Stimulated activated CD4-positive, alpha-beta T cell treated with anti-CD3 and anti-CD28 coated beads, Interleukin-15, amount 100 ng/mL, for 24 hours (primary cell): ENCODE measurements at places on chromosomes 11 and 22.

- no peak for DNase-seq
These were observed 49.2 kb downstream of the PAK1 start for GRCh38 chr11:77424644-77425043.

DNA sequence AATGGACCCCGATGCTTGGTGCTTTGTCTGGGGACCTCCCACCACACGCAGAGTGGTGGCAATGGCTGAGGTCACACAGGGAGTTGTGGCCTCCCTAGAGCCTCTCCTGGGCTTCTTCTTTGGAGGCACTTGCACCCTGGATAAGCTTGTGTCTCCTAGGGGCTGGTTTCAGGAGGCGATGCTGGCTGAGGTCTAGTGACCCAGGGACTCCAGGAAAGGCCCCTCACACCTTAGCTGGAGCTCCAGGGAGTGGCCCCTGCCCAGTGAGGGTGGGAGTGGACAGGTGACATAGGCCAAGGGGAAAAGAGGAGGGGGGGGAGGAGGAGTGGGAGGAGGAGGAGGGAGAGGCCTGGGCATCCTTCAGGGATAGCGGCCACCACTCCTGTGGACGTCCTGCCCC, 810 bp downstream of the IGLL1 start:
- DNase-seq, result no peak

DNA sequence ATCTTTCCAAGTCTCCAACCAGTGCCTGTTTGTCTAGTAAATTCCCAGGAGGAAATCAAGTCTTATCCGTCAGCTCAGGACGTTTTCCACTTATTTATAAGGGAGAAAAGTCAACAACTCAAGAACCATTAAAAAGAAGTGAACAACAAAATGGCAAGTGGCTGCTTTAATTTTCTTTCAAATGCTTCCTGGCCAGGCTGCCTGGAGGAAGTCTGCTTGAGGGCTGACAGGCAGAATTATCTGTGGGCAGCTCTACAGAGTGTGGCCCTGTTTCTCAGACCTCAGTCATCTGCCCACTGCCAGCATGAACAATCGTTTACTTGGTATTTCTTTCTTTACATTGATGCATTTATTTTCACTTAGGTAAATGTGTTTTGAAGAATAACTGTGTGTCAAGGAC, 281.9 kb upstream of the ISX start:
- no peak for DNase-seq

DNA sequence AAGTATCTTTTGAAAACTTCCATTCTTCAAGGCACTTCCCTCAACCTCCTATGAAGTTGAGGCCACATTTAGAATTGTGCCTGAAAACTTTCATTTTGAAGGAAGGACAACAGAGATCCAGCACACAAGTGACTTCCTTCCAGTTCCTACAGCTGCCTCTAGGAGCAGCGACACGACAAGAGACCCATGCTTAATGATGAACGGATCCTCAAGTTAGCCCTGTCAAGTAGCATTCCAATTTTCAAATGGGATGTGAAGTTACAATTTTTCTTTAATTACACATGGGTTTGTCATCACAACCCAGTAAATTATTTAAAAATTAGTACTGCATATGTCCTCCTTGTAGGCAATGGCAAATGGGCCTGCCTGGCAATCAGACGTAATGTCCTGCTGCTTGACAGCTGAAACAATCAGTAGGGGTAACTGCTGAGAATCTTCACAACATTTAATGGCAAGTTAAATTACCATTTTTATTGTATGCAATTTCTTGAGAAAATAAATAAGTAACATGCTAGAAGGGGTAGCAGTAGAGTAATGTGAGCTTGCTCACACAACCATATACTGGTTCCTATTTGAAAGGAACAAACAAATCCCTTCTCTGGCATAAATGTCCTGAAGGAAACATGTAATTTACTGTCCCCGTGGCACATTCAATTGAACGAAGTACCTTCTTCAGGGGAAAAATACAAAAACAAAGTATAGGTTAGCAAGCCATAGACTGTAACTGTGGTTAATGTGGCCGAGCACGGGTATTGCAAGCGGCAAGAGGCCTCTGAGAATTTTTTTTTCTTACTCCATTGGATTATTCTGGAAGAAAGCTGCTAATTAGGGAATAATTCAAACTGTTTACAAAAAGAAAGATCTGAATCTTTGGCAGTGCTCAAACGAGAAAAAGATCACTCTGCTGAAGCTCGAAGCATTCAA, 288.3 kb downstream of the CADM1 start:
- DNase-seq, result no peak

DNA sequence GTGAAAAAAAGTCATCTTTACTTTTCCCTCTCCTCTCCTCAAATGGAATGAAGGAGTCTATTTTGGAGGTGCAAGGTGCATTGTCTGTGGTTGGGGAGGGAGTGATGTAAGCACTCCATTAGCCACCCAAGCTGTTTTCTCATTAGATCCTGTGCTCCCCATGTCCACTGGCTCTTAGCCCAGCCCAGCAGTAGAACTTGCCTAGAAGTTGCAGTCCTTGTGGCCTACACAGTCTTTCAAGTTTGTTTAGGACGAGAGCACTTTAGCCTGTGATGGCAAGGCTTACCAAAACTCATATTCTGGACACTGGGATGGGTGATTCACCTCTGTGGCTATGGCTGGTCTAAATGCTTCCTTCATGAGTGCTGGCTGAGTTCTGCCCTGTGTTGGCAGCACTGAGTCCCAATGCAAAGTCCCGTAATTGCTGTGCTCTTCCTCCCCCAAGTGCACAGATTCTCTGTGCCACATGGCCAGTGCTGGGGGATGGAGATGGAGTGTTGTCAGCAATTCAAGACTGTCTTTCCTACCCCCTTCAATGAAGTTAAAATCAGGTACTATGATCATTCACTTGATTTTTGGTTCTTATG, 15.8 kb downstream of the SLC22A25 start:
- no peak for DNase-seq

GRCh38 chr11:12769834-12770345, 95.7 kb downstream of the TEAD1 start:
- no peak for DNase-seq

GRCh38 chr11:130381317-130381716, 47.1 kb downstream of the ADAMTS8 start:
- DNase-seq, result no peak

- DNase-seq, result no peak
These were observed 78.4 kb downstream of the MED15 start for GRCh38 chr22:20585639-20586402.

DNA sequence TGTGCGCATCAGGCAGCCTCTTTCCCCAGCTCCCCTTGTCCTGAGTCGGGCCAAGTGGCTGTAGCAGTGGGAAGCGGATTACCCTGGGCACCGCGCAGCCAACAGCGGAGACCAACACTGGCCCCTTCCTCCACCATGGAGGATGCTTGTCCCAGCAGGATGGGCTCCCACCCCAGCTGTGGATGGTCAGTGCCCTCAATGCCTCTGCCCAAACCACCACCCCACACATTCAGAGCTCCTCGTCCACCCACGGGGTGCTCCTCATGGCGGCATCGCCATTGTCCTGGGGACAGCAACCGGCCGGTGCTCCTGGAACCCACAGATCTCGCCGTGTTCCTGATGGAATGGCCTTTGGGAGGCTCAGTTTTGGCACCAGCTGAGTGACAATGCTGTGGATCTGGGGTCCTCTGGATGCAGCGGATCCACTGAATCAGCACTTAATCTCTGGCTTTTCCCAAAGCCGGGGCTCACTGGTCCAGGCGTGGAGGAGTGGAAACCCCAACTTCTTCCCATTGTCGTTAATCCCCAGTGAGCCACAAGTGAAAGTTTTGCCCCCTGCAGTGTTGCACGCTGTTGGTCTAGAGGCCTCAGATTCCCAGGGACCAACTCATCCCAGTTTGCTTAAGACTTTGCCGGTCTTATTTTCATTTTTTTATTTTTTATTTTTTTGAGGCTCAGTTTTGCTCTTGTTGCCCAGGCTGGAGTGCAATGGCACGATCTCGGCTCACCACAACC, 4.1 kb upstream of the B4GALNT4 start:
- DNase-seq, result no peak

DNA sequence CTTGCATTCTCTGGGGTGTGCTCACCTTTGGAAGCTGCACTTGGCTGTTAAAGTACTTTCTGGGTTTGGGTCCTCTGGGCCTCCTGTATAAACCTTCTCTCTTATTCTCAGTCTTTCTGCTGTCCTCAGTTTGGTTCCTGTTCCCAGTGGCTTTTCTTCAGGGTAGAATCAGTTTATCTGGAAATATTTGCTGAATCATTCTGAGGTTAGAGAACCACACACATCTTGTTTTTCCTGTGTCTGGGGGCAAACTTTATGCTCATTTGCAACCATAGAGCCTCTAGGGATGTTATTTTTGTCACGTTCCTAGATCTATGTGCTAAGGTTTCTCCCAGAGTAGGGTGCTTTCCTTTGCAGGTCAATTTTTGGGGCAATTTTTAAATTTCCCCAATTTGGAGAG, 224.3 kb upstream of the C11orf87 start:
- DNase-seq, result no peak

- DNase-seq, result no peak
These were observed 24.6 kb downstream of the PPM1F start for GRCh38 chr22:21928048-21928447.

GRCh38 chr11:116192509-116193210, 580.1 kb downstream of the BUD13 start:
- no peak for DNase-seq

GRCh38 chr22:41285441-41285819, 557 bp downstream of the RANGAP1 start:
- DNase-seq, result peak; percentile 94

DNA sequence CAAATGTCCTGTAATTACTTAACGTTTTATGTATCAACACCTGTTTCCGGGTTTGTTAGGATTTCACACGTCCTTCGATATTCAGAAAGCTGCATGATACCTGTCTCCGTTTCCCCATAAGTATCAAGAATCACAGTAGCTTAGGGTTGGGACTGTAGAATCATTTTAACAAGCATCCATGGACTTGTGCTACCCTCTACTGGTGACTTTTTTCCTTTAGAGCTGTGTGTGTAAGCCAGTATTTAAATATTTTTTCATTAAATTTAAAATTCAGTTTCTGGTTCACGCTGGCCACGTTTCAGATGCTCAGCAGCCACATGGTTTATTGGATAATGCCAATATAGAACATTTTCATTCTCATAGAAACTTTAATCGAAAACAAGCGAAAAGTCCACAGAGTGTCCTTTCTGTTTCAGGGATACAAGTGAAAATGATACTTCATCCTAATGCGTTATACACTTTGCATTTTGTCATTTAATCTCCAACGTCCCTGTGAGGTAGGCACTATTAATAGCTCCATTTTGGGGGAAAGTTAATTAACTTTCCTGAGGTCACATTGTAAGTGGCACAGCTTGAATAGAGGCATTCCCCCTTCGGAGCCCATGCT, 61.5 kb upstream of the SLC25A18 start:
- peak; percentile 11 for DNase-seq

DNA sequence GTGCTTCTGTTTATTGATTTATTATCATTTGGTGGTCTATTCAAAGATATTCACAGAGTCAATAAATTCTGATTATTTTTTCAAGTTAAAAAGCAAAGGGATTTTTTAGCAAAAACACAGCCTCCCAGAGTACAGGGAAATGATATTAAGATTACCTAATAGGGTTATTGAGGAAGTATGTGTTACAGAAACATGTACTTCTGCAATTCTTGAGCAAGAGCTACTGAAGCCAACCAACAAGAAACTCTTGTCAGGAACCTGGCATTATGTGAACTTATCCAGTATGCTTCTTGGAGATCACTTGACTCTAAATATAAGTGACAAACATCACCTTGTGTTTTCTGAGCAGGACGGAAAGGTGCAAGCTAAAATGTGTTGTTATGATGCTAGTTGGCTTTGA, 42.0 kb upstream of the CARD18 start:
- no peak for DNase-seq

DNA sequence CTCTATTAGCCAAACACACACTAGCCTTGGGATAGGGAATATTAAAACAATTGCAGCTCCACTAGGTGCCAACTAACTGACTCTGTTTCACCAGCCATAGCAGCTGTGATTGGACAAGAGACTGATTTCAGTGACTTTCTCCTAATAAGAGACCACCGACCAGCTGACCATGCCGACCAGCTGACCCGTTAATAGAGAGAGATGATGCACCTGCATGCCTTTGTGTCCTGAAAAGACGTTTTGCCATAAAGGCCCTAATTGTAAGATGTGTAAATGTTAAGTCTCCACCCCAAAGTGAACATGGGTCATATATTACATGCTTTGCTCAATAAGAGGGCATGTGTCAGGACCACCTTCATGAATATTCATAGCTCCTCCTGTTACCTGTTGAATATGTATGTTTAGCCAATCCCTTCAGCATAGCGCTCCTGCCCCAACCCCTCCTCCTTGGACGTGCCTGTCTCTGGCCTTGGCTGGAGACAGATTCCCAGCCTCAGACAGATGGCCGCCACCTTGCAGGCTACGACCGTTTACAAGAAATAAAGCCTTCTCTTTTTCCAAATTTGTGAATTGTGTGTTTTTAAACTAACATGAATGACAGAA, 1.3 kb upstream of the NADSYN1 start:
- no peak for DNase-seq

- DNase-seq, result peak; percentile 23
These were observed 125.1 kb downstream of the TIMP3 start for GRCh38 chr22:32926600-32926999.

- DNase-seq, result no peak
These were observed 84.4 kb downstream of the OR5AK2 start for GRCh38 chr11:57073128-57073527.

GRCh38 chr11:63603180-63603518, 11.1 kb downstream of the PLAAT3 start:
- DNase-seq, result no peak

DNA sequence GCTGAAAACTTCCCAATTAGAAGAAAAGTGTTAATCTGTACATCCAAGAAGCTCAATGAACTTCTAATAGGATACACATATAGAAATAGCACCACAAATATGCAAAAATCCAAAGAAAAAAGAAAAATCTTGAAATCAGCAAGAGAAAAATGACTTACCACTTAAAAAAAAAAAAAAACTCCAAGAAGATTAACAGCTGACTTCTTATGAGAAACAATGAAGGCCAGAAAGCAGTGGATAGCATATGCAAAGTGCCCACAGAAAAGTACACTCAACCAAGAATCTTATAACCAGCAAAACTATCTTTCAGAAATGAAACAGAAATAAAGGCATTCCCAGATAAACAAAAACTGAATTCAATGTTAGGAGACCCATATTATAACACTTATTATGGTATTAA, 29.9 kb upstream of the OR5B12 start:
- DNase-seq, result no peak

GRCh38 chr22:36684841-36685240, 18.7 kb downstream of the CACNG2 start:
- DNase-seq, result no peak

DNA sequence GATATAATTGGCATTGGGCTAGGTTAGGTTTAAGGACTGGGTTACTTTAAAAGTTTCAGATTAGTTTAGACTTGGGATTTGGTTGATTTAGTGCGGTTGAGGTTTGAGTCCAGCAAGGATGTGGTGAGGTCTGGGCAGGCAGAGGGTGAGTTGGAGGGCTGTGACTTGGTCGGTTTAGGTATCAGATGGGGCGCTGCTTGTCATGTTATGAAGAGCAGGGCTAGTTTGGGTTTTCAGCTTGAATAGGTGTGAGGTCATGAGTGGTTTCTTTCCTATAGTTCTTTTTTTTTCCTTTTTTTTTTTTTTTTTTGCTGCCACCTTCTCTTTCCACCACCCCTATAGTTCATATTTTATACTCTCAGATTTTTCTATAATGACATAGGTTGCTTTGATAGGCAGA, 4.8 kb downstream of the CLCF1 start:
- DNase-seq, result peak; percentile 45

- no peak for DNase-seq
These were observed 50.9 kb upstream of the LINC01488 start for GRCh38 chr11:69430566-69430965.
